ENCODE measurements at places on chromosomes 6 and 20.

DNA sequence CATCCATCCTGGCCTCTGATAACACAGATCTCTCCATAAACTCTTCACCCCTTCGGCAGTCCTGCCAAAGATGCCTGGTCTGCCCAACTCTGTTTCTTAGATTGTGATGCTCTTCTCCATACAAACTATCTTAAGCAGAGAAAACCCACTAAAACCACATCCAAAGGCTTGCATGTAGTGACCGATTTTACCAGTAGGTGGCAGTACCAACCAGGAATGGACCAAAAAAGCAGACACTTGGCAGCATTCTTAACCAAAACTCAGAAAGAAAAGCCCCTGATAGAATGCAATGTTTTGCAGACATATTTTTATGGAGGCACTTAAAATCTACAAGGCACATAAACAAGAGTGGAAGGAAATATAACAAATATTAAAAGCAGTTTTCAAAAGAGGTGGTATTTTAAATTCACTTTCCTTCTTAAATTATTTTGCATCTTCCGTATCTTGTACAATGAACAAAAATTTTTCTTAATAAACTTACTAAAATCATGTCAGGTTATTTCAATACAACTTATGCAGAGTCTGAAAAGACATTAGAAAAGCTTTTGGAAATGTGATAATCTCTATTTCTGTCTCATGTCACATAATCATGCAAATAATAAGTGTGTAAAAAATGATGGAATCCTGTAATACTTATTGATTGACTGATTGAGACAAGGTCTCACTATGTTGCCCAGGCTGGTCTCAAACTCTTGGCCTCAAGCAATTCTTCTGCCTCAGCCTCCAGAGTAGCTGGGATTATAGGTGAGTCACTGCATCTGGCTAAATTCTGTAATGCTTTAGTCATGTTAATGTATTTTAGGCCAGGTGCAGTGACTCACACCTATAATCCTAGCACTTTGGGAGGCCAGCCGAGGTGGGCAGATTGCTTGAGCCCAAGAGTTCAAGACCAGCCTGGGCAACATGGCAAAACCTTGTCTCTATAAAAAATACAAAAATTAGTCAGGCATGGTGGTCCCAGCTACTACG lies 29.4 kb downstream of the LRP11 start:
- peak; percentile 71 for DNase-seq

DNA sequence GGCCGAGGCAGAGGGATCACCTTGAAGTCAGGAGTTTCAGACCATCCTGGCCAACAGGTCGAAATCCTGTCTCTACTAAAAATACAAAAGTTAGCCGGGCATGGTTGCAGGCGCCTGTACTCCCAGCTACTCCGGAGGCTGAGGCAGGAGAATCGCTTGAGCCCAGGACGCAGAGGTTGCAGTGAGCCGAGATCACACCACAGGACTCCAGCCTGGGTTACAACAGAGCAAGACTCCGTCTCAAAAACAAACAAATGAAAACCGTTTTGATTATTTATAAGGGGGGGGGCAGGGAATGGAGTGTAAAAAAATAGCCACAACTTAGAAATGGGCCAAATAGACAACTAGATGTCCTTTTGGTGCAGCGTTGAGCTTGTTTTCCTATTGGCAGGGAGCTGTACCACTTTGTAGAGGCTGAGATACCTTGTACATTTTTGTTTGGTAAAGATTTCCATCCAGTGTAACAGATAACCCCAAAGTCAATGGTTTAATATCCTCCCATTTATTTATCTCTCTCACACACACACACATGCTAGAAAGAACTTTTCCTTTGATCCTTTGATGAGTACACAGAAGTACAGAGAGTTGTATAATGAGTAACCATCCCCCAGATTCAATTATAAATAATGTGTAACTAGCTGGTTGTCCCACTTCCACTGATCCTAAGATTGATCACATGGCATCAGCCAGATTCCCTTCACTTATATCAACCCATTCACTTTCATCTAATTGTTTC lies 477.5 kb downstream of the PRKN start:
- no peak for DNase-seq

GRCh38 chr20:982754-983153 lies 19.4 kb downstream of the RSPO4 start:
- no peak for DNase-seq

- DNase-seq: peak; percentile 92
Observed at GRCh38 chr6:3848925-3849605, at the start of gene FAM50B. Gene FAM50B (plus strand): TSS chr6:3849373. CDS start chr6:3849812, 439 bp downstream.

DNA sequence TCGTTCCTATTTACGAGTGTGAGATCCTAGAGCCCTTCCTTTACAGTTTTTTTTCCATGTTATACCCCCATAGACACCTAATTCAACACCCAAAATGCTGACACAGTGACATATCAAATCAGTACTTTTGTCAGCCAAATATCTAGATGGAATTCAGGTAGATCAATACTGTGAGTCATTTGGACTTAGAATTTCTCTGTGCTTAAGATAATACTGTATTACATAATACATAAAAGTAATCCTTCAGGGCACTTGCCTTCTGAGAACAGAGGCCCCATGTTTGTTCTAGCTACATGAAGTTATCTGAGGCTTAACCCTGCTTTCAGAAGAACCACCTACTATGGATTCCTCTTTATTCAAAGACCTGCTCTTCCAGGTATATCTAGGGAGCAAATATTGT lies 623.1 kb downstream of the PHF3 start:
- DNase-seq: no peak

- DNase-seq: no peak
Observed at GRCh38 chr20:43724383-43724782, 2.4 kb downstream of the GTSF1L start.

DNA sequence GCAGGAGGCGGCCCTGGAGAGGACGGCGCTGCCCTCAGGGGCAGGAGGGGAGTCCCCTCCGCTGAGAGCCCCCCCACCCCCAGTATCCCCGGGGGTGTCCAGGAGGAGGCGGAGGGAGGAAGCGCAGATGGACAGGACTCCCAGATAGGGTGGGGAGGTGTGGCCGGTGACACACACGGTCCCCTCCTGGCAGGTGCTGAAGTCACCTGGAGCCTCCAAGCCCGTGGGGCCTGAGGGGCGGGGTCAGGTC lies 1.4 kb downstream of the STMN3 start:
- no peak for DNase-seq

DNA sequence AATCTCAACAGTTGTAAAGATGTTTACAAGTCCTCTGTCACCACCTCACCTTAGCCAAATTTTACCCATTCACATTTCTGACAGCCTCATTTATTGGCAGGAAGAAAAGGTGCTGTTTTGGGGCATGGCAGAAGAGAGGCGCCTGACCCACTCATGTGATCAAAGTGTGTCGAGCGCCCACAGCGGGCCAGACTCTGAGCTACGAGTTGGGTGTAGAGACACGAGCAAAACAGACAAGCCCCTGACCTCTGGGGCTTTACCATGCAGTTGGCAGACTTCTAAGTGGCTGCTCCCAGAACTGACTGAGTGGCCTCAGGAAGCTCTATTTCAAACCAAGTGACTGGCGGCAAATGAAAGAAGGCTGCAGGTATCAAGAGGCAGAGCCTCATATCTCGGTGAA lies 167.0 kb downstream of the SOBP start:
- DNase-seq: no peak

DNA sequence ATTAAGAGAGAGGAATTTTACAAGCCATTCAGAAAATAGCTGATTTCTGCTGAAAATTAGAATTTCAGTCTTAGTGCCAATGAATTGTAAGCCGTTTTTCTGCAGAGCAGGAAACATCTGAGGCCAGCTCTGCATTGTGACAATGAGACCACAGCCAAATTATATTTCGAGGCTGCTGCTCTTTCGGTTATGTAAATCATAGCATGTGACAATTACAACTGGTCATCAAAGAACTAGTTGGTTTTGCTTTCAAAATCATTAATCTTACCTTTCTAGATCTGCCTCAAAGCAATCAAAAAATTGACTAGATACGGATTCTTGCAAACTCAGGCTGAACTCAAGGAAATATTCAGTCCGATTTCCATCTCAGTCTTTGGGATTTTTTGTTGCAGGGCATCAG lies 33.4 kb upstream of the INSM1 start:
- no peak for DNase-seq

DNA sequence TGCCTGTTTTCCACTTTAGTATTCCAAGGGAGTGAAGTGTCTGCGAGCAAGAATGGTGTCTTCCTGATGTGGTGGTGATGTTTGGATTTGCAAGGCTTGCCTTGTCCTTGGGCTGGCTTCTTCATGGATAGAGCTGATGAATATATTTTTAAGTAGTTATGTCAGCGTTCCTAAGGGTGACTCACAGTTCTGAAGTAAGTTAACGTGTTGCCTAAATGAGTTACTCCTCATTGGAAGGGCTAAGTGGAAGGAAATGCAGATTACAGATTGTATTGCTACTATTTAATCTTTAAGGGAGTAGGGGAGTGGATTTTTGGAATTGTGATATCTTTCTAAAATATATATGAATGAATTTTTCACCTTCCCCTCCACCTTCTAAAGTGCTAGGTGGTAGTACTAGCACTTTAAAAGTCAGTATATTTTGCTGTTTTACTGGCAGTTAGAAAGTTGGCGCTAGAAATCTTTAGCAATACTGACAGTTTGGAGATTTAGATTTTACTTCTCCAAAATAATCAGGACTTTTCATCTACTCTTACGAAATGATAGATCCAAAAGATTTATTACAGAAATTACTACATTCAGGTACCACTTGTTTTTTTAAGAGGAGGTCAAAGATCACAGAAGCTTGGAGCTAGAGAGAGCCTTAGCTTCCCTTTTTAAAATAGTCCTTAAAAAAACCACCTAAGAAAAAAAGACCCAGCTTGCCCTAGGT lies 197.4 kb downstream of the JARID2 start:
- no peak for DNase-seq

Measured in activated CD4-positive, alpha-beta T cell treated with anti-CD3 and anti-CD28 coated beads, Interleukin-2, Interleukin-4, amounts not matched to agents 100 ng/mL and 50 ng/mL, durations not matched to agents 16 hours and 8 hours (primary cell).